ENCODE measurements at places on chromosomes 3 and 15.

DNA sequence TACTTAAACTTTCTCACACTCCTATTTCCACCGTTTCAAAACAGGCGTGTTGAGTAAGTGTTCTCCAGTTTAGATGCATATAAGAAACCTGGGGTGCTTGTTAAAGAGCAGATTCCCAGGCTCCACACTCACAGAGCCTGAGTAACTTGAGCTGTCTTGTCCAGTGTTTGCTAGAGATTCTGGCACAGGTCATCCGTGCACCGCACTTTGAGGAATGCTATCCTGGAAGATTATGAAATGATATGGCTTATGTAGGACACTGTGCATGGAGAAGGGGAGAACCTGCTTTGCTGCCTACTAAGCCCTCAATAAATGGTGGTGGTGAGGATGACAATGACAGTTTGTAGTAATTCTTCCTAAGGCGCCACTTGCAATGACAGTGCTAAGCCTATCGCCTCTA is 273.7 kb downstream of the PDZRN3 start:
- no peak for DNase-seq

- DNase-seq = no peak
These were observed 107.5 kb upstream of the SKOR1 start for GRCh38 chr15:67717776-67718175.

GRCh38 chr3:16520970-16521881 is 7.7 kb upstream of the RFTN1 start:
- no peak for DNase-seq

- no peak for DNase-seq
These were observed 50.0 kb upstream of the NMD3 start for GRCh38 chr3:161171113-161171512.

DNA sequence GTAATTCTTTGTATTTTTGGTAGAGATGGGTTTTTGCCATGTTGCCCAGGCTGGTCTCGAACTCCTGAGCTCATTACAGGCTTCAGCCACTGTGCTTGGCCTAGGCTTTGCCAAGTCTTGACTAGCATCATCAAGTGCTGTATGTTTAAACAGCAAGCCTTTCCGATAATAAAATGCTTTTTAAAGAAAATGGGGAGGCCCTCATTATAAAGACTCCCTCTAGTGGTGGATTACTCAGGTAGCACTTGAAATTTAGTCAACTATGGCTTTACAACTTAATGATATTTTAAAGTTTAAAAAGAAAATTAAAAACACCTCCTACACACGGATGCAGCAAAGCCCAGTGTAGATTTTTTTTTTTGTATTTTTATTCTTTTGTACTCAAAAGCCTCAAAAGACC is 213.6 kb downstream of the GAP43 start:
- no peak for DNase-seq

GRCh38 chr3:58377750-58378149 is 45.1 kb downstream of the PXK start:
- no peak for DNase-seq

GRCh38 chr15:44738340-44738984 is 2.1 kb downstream of the TRIM69 start:
- no peak for DNase-seq

DNA sequence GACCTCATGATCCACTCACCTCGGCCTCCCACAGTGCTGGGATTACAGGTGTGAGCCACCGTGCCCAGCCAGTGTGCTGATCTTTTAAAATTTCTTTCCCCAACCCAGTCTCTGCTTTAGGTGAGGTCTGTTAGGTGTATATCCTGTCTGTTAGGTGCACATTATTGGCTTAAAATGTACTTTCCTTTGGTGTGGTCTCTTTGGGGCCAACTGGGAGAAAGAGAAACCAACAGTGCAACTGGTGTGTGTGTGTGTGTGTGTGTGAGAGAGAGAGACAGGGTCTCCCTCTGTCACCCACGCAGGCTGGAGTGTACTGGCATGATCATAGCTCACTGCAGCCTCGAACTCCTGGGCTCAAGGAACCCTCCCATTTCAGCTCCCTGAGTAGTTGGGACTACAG is 50.3 kb upstream of the GNB5 start:
- no peak for DNase-seq

DNA sequence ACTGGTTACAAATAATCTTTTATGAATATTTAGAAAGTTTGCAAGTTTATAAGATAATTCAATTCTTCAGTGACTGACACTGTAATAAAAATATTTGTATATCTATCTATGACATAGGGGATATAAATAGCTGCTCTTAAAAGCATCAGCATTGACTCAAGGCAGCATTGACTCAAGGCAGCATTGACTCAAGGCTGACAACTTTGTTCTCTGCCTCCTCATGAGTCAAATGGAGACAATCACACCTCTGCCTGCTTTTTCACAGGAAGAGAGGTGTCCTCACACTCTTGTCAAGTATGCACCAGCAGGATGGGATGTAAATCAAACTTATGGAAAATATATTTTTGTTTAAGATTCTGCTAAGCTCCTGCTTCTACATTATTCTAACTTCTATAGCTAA is 1173.1 kb downstream of the NSUN3 start:
- no peak for DNase-seq

All from NCI-H1417 treated with DMSO at 0.1 percent for 48 hours (cell line).